ENCODE measurements at places on chromosomes 1 and 21.

GRCh38 chr1:23224739-23225648 lies 7.7 kb upstream of the HTR1D start:
- no peak for DNase-seq

DNA sequence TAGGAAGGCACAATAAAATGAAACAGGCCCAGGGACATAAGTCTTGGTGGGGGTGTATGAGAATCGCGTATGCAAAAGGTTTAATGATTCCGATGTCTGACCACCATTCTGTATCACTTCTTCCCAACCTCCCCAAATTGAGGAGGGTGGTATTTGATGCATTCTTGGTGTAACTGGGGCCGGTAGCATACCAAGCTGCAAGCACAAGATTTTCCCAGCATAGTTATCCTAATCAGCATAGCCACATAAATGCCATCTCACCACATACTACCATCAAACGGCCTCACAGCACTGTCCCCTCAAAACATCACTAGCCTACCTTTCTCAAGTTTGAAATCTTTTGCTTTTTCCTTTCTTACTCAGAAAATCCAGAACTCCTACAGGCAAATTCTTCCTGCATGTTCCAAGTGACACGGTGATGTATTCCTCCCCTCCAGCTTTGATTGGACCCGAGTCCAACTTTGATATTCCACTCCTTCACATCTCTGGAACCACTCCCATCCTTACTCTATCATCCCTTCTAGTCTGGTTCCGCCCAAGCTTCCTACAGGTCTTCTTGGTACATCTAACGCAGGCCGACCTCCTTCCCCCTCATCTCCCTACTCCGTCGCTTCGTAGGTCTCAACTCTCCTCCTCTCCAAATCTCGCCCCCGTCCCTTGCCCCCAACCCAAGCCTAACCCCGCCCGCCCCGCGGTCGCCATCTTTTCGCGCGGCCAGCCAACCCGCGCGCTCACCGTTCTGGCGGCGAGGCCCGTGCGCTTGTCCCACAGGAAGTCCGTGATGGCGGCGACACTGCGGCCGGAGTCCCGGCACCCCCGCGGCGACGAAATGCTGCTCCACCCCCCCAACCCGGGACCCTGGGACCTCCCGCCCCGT lies 600 bp downstream of the CLK2 start:
- no peak for DNase-seq

DNA sequence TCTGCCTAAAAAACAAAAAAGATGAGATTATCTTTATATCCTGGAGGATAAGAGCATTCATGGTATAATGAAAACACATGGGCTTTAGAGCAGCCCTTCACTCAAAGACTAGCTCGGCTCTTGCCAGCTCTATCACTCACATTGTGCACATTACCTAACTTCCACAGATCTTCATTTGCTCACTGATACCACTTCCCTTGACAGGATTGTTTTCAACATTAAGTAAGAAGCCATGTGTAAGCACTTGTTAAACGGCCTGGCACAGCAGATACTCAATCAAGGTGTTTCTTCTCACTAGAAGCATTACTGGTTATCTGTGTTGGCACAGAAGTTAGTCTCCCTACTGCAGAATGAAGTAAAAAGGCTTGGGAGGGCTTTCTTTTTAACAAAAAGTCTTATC lies 18.7 kb downstream of the LPGAT1 start:
- DNase-seq, result no peak

- DNase-seq, result no peak
These were observed 25.6 kb downstream of the DPYD start for GRCh38 chr1:97895278-97895677.

DNA sequence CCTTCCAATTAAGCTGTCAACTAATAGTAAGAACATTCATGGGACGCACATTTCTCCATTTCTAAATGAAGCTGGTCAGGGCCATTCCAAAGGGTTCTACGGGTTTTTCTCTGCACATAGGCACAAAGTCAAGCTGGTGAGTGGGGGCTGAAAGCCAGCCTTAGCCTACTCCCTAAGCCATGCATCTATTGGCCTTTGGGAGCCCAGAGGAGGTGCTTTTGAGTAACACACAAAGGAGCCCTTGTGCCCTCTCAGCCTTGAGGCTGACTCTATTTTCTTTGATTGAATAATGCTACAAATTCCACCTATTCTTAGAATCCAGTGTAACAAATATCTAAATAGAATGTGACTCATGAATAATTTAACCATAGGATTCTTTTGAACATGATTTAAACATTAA lies 73.6 kb downstream of the RGS13 start:
- DNase-seq, result no peak

GRCh38 chr1:110829955-110830553 lies 42.9 kb upstream of the CD53 start:
- peak; percentile 61 for DNase-seq

- DNase-seq, result no peak
These were observed 17.4 kb downstream of the ADARB1 start for GRCh38 chr21:45091550-45092322.

GRCh38 chr1:79188337-79188736 lies 181.8 kb upstream of the ADGRL4 start:
- no peak for DNase-seq

- DNase-seq, result no peak
These were observed 3.7 kb downstream of the PCSK9 start for GRCh38 chr1:55043011-55043410.

GRCh38 chr1:61968869-61969268 lies 225.8 kb upstream of the L1TD1 start:
- no peak for DNase-seq

DNA sequence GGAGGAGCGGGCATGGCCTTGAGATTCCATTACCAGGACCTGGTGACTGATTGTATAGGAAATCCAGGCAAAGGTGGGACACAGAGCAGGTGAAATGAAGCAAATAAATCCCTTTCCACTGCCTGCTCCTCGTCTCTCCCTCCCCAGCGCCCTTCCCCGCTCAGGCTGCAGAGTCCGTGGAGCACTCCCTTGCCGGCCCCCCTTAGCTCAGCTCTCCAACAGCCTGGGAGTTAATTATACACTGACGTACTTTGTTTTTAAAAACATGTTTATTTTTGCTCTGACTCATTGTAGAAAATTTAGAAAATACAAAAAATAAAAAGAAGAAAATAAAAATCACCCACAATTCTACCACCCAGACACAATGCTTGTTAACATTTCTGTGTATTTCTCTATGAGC lies 61.7 kb downstream of the LGR6 start:
- no peak for DNase-seq

- DNase-seq, result no peak
These were observed 221.9 kb upstream of the SAMSN1 start for GRCh38 chr21:14768042-14768441.

DNA sequence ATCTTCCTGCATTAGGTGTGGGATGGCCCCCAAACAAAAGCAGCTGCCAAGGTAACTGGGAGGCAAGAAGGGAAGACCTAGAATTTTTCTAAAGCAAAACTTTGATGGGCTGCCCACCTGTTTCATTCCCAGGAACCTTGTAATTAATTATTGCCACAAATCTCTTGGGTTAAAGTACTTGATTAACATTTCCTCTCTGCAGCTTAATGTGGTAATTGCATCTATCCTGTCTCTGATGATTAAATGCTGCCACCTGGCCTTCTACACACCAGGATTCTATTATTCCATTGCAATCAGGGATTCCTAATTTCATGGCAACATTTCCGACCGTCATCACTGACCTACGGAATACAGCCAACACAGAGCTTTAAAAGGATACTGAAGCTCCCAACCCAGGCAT lies 68.3 kb upstream of the RC3H1 start:
- no peak for DNase-seq

GRCh38 chr1:92948071-92948470 lies 13.2 kb downstream of the DIPK1A start:
- DNase-seq, result no peak

- DNase-seq, result no peak
These were observed 9.2 kb downstream of the PHLDA3 start for GRCh38 chr1:201459775-201460174.

DNA sequence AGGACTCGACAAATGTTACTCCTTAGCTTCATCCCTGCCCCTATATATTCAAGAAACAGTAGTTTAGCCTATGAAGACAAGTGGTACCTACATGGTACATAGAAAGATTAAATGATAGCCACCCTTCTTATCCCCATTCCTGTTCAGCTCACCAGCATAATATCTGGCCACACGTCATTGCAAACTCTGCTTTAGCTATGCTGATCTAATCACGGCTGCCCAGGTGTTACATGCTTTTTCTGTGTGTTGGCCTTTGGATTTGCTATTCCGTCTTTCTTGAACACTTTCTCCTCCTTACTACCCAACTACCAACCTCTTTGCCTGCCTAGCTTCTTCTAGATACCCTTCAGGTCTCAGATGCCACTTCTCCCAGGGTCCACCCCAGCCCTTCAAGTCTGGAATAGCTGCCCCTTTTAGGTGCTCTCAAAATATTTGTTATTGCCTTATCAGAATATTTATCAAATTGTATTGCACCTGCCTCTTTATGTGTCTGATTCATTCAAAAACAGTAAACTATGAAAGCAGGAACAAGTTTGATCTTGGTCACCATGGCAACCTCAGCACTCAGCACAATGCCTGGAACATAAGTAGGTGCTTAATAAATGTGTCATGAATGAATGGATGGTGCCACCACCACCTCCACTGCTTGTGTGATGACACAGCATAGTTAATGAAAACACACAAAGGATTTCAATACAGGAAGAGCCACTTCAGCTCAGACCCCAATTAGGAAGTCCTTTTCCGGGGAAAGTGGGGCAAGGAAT lies 11.4 kb upstream of the DNASE2B start:
- DNase-seq, result no peak

DNA sequence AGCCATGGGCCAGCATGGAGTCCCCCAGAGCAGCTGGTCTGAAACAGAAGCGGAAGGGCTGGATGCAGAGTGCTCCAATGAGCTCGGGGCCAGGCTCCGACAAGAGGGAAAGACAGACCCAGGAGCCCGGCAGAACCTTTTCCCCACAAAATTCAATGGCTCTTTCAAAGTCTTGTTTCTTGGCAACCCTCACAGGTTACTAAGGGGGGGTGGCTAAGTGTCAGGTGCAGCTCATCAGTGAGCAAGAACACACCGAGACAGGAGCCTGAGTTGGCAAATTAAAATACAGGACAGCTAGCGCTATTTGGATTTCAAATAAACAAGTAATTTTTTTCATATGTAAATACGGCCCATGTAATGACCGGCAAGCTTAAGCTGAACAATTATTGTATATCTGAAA lies 27.3 kb downstream of the PGBD5 start:
- DNase-seq, result no peak

- no peak for DNase-seq
These were observed 26.2 kb downstream of the CAPN8 start for GRCh38 chr1:223639331-223639749.

DNA sequence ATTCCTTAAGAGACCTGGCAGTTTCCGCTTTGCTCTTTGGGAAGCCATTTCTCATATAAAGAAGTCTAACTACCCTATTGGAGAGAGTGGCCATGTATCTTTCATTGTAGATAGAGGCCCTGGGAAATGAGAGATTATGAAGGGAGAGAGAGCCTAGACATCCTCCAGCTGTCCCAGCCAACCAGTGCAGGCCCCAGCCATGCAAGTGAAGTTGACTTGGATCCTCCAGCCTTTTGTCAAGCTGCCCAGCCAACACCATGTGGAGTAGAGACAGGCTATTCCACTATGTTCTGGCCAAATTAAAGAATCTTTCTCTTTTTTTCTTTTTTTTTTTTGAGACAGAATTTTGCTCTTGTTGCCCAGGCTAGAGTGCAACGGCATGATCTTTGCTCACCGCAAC lies 7.1 kb upstream of the ANP32E start:
- DNase-seq, result no peak

GRCh38 chr1:94255476-94255875 lies 18.1 kb upstream of the ARHGAP29 start:
- DNase-seq, result no peak

- DNase-seq, result no peak
These were observed 312.4 kb downstream of the PAPPA2 start for GRCh38 chr1:176775378-176775777.

DNA sequence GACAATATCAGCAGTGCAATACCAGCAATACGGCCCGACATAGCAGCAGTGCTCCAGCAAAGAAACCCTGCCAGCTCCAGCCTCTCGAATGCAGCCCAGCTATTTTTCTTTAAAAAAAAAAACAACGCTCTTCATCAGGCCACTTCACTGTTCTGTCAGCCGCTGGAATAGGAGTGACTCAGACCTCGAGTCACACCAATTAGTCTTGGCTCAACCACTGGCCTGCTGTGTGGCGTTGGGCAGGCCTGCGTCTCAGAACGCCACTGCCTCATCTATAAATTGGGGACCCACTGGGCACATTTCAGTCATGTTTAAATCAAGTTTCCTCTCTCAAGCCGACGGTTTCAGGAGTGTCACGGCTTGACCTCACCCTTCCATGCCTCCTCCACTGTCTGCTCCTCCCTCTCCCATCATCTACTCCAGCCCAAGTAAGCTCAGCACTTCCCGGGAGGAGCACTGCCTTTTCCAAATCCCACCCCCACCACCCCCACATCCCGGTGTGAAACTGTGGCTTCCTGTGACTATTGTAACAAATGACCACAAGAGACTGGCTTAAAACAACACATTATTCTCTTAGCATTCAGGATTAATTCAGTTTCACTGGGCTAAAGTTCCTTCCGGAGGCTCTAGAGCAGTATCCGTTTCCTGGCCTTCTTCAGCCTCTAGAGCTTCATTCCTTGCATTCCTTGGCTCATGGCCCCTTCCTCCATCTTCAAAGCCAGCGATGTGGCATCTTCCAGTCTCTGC lies 71.9 kb upstream of the EFHD2 start:
- DNase-seq, result no peak

- peak; percentile 15 for DNase-seq
These were observed 43.9 kb upstream of the LYST start for GRCh38 chr1:235910357-235911299.

DNA sequence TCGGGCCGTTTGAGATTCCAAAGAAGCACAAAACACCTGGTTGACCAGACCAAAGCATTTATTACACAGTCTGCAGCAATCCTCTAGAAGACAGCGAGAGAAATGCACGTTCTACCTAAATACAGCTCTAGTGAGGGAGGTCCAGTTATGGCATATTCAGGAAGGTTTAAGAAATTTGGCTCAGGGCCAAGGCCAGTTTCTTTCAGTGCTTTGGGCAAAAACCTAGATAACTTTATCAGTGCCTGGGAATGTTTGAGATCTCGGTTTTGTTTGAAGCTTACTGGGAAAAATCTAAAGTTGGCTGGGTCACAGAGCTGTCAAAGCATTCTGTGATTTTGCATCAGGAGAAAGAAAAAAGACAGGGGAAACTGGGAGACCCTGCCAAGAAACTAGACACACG lies 514.0 kb upstream of the TMPRSS15 start:
- no peak for DNase-seq

DNA sequence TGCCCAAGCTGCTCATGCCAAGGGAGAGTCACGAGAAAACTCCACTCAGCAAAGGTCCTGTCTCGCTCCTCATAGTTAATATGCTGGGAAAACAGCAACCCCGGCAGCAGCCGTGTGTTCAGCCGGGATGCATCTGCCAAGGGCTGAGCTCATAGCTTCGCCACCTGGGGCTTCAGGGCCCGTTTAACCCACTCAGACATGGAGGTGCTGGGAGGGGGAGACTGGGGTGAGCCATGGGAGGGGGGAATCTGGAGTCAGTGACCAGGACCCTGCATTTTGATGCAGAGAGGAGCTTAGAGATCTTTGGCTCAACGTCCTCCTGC lies 283.4 kb downstream of the PTPRU start:
- DNase-seq, result no peak
